ENCODE measurements at places on chromosomes 6 and 20. TPM values are rescaled to one million over a fixed set of nuclear protein-coding genes. Genes with fewer than 3 reads are reported as not detected.

GRCh38 chr6:70863343-70863742, 93.5 kb downstream of the B3GAT2 start:
- no peak for DNase-seq

DNA sequence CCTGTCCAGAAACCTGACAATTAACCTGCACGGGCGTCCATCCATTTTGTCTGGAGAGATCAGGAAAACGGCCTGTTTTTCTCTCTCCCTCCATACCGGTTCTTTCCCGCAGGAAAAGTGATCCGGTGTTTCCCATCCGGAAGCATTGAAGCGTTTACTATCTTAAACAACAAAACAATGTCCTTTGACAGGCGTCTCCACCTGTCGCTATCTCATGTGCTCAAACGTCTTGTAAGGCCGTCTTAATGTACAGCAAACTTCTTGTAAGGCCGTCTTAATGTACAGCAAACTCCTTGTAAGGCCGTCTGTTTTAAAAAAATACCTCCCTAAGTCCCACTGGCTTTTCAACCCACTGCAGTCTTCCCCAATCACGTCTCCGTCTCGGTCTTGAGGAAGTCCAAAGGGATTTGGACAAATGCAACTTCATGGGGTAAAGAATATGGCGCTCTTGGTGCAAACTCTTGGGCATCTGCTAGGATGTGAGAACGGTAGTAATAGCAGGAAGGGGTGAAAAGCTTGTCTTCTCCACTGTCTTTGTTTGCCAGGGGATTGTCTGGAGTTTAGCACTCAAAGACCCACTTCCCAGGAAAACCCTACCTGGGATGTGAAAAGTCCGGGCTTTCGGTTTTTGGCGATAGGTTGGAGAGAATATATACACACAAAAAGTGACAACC, 29.9 kb upstream of the TRIM27 start:
- no peak for DNase-seq

LY6G6D gene
- polyA plus RNA-seq: not detected

DNA sequence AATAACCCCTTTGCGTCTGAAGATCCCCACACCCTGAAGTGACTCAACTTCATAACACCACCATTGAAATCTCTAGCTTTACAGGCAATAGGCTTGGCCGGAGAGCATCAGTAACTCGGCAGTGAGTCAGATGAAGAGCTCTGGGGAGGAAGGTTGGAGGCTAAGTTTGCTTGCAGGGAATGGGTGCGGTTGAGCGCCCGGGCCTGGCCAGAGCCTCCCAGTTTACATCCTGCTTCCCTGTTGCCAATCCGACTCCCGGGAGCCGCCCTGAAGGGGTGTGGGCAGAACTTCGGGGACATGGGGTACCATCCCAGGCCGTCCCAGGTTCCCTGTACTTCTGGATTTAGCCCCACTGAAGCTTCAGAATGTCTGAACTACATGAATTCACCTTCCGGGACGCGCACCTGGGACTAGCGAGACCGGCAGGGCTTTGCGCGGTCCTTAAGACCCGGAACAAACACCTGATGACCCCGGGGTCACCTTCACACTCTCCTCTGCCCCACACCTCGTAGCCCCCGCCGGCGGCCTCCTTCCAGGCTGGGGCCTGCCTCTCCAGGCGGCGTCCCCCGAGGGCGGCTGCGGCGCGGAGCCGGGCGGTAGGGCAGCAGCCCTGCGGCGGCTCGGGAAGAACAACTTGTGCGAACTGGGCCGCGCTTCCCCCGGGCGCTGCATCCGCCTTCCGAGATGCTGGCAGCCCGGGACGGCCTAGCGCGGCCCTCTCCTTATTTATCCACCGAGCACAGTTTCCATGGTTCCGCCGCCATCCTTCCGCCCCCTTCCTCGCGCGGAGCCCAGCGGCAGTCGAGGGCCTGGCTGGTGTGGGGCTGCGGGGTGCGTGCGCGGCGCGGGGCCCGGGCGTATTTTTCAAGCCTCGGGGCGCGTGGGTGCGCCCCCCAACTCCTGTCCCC, 56.6 kb upstream of the RREB1 start:
- no peak for DNase-seq

- DNase-seq: no peak
Measured at GRCh38 chr6:96911171-96911570, 13.4 kb upstream of the KLHL32 start.
